Activated CD8-positive, alpha-beta memory T cell treated with anti-CD3 and anti-CD28 coated beads, Interleukin-2, amount 50 U/mL, for 4 hours (primary cell): ENCODE measurements at places on chromosomes 1 and 21.
A peak's percentile ranks its signal among the peaks of the same experiment; 100 is the strongest.

DNA sequence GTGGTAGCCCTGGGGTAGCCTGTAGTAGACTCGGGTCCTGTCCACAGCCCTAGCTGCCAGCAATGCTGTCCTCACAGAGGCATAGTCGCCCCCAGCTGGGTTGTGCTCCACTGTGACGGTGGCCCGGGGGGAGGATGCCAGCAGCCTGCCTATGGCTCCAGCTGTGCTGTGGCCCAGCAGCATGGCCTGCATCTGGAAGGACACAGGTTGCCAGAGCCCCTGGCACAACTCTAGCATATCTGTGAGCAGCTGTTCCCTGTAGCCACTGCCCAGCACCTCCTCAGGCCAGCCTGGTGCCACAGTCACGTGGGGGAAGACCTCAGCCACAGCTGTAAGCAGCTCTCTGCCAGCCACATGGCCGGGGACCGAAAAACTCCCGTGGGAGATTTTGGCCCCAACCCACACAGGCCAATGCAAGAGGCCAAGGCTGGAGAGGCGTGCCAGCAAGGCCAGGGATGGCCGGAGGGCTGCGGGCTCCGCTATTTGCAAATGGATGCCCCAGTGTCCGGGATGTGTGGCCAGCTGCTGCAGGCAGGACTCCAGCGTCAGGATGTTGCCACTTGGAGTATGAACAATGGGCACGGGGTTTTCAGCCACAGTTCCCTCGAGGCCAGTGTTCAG, 13.9 kb downstream of the FAM151A start:
- DNase-seq = no peak

DNA sequence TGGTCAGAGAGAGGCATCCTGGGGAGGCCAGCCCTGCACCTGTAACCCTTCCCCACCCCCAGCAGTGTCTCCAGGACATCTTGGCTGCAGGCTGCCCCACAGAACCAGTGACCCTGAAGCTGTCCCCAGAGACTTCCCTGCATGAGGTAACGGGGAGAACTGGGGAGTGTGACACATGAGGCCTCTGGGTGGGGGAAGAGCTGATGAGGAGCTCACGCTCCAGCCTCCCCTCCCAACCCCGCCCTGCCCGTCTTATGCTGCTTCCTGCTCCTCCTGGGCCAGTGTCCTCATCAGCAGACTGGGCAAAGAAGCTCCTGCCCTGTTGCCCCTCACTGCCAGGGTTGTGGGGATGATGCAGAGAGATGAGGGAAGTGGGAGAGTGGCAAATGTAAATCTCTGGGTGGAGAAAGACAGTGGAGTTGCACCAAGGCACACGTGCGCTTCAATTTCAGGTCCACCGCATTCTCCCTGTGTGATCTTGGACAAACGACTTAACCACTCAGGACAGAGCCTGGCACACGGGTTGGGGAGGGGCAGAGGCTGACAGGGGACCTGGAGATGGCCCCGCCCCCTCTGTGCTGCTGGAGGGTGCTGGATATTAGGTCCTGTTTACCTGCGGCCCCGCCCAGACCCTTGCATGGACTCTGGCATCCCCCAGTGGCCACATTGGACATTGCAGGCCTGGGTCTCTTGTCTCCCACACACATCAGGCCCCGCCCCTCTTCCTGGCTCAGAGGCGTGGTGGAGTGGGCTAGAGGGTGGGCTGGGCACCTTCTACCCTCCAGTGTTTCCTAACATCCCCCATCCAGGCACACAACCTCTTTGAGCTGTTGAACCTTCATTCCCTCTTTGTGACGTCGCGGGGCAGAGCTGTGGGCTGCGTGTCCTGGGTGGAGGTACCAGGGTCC, 12.3 kb downstream of the CLCNKB start:
- DNase-seq = peak; percentile 87

GRCh38 chr1:240739139-240739538, 127.2 kb upstream of the GREM2 start:
- no peak for DNase-seq

DNA sequence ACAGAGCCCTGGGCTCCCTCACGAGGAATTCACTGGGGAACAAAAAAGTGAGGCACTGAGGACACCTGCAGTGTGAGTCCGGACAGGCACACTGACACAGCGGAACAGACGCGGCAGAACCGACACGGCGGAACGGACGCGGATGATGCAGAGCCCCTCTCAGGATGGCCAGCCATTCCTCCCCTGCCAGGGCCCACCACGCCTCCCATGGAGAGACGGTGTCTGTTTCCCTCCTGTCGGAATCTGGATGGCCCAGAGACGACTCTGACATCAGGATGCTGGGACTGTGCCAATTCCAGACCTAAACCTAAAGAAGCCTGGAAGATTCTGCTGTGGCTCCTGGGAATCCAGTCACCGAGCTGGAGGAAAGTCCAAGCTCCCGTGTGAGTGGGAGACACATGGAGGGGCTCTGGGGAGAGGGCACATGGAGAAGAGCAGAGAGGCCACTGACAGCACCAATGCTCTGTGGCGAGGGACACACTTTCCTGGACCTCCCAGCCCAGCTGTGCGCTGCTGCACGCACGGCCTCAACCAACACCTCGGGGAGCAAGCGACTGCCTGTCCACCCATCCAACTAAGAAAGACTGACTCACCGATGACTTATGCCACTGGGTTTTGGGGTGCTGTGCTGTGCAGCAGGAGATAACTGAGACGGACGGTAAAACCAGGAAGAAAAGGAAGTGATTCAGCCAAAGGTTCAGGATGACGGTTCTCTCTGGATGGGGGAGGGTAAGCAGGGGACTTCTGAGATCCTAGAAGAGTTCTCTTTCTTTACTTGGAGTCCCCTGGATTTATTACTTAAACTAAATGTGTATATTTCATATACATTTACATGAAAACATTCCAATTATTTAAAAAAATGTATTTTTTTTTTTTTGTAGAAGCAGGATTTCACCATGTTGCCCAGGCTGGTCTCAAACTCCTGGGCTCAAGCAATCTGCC, 23.3 kb downstream of the ZBTB17 start:
- no peak for DNase-seq

DNA sequence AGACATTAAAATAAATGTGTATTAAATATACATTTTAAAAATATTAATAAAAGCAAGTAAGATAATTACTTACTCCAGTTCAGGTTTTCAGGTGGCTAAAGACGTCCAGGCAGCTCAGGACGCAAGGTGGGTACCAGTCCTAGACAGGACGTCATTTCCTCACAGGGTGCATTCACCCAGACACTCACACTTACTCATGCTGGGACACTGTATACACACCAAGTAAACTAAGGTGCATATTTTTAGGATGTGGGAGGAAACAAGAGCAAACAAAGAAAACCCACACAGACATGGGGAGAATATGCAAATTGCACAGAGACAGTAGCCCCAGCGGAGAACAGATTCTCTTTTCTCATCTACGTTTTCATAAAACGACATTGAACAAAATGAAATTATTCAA, 457.9 kb downstream of the BRINP3 start:
- DNase-seq = no peak

- DNase-seq = no peak
Observed at GRCh38 chr1:86616871-86617270, 70.0 kb downstream of the CLCA4 start.

DNA sequence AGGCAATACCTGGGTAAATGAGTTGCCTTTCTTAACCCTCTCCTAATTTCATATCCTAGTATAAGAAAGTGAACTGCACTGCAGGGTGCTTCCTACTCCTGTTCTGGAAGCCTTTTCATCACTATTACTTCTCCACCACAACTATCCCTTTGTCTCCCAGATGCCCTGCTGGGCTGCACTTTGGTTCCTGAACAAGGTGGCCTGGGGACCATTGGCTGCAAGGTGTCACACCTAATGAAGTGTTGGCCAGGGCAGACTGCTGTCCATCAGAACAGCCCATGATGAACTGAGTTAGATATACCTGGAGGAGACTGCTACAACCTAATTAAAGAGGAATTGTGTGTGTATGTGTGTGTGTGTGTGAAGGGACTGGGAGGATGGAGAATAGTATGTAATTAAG, 1.9 kb upstream of the KLHDC8A start:
- no peak for DNase-seq

- no peak for DNase-seq
Observed at GRCh38 chr1:241715435-241715834, 63.4 kb downstream of the WDR64 start.
